ENCODE measurements at places on chromosomes 7 and 10.
A peak's percentile ranks its signal among the peaks of the same experiment; 100 is the strongest.

DNA sequence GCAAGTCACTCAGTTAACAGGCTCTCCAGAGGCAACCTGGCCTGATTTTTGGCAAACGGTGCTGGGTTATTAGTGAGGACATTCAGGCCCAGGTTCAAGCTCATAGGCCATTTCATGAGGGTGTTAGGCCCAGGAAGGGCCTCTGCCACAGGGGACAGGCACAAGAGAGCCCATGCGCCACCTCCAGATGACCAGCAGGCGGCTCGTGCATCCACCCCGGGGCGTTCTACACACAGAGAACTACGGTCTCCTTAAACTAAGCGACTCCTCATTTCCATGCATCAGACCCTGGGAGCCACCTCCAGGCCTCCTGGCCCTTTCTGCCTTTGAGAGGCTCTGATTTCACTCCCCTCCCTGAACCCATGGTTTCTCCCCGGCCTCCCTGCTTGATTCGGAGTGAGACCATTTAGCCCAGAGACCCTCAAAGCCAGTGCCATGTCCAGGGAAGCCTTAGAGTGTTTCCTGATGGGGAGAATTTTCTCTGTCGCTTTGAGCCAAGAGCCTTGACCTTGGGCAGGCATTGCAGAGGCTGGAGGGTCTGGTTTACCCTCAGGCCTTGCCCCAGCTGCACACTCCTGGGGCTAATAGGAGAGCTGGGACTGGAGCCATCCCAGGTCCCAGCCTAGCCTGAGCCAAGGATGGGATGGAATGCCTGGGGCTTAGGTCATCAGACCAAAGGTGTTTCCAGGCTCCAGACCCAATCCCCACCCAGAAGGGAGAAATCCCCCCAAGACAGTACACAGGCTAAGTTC lies 188.0 kb downstream of the GRID1 start:
- DNase-seq = no peak

DNA sequence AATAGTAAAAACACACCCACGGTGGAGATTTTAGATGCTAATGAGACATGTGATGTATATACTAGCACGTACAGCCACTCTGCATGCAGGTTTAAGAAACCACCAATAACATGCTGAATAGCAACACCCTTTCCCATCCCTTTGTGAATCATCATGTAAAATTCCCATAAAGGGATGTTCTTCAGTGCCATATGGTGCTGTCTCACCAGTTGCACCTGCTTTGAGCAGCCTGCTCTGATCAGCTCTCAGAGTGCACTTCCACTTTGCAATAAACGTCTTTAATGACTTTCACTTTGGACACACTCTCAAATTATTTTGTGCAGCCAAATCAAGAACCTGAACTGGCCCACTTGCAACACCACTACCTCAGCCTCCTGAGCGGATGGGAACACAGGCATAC lies 615.0 kb downstream of the ANKRD7 start:
- DNase-seq = no peak

GRCh38 chr7:36379831-36380504 lies 9.7 kb upstream of the ANLN start:
- DNase-seq = no peak

DNA sequence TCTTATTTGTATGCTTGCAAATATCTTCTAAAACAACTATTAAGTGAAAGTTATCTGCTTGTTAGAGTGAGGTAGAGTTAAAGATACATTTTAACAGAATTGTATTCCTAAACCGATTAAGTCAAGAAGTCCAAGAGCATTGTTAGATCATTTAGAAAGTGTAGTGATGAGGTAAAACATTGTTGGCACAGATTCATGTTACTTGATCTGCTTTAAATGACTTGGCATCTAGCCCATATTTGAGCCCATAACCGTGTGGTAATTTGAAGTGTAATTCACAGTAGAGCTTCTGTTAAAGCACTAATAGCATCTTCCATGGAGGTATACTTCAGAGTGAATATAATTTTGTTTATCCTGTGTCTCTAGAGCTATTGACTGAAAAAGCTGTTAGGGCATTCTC lies 62.1 kb downstream of the PTEN start:
- no peak for DNase-seq

GRCh38 chr10:100510533-100511308 lies 8.9 kb downstream of the SEC31B start:
- DNase-seq = no peak

DNA sequence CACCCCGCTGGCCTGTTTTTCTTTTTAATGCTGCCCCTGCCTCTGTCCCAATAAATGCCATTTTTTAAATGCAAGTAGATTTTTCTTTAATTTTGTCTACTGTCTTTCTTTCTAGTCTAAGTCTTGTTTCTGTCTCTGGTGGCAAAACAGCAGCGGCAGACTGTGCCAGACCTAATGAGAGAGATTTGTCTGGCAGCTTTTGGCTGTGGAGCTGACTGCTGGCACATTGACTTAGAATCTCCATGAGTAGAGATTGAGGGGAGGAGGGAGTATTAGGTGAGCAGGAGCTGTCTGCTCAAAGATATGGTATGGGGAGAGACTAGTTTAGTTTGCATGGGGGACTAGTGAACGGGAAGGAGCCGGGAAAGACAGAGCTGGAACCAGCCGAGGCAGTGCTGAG lies 13.0 kb downstream of the VWA2 start:
- DNase-seq = no peak

DNA sequence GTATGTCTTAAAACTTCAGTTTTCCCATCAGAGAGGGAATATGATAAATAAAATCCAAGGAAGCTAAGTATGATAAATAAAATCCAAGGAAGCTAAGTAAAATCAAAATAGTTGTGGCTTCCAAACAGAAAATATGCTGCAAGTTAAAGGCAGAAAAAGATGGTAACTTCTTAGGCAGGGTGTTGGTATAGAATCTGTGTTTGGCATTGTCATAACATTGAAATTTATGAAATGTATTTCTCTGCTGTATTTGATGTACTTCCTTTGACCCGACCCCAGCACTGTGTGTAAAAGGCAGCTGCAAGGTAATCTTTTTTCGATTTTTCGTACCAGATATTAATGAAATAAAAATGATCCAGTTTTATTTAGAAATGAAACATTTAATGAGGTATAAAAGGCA lies 537.2 kb downstream of the TFEC start:
- DNase-seq = no peak

GRCh38 chr7:99562832-99563231 lies 4.4 kb downstream of the ZNF655 start:
- peak; percentile 74 for DNase-seq

DNA sequence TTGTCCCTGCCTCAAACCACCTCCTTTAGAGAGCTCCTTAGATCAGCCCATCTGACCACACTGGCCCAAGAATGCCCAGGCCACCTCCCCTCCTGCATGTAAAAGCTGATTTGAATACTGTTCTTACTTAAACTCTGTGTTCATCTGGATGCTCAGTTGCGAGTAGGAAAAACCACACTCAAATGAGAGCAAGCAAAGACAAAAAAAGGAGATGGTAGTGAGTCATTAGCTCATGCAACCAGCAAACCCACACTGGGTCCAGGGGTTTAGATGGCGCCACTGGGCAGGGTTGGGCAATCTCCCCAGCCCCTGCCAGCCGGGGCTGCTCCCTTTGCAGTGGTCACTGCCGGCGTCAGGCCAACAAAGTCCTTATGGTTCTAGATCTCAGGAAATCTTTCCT lies 32.7 kb downstream of the TSPAN15 start:
- no peak for DNase-seq

DNA sequence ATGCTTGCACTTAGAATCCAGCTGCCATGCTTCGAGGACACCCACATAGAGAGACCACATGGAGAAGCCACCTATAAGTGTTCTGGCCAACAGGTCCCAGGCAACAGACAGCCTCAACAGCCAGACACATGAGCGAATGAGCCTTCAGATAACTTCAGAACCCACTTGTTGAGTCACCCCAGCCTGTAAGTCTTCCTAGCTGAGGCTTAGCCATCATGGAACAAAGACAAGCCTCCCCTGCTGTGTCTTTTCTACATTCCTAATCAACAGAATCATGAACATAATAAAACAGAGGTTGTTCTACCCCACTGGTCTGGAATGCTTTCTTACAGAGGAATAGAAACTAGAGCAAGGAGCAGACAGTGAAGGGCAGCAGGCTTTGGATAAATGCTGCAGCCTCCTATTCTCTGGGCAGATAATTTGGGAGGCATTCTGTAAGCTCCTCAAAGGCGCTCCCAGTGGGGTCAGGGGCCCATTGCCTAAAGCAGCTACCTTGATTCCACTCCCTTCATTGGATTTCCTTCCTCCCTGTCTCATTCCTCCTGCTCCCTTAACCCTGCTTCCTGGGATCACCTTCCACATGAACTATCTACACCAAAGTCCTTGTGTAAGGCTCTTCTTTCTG lies 4.6 kb downstream of the TLL2 start:
- DNase-seq = no peak

GRCh38 chr7:127920787-127921438 lies 110.3 kb downstream of the LRRC4 start:
- DNase-seq = no peak

- no peak for DNase-seq
Measured at GRCh38 chr7:49995681-49996080, 97.4 kb downstream of the ZPBP start.

- no peak for DNase-seq
Measured at GRCh38 chr7:73999664-74000435, 28.1 kb upstream of the ELN start.

DNA sequence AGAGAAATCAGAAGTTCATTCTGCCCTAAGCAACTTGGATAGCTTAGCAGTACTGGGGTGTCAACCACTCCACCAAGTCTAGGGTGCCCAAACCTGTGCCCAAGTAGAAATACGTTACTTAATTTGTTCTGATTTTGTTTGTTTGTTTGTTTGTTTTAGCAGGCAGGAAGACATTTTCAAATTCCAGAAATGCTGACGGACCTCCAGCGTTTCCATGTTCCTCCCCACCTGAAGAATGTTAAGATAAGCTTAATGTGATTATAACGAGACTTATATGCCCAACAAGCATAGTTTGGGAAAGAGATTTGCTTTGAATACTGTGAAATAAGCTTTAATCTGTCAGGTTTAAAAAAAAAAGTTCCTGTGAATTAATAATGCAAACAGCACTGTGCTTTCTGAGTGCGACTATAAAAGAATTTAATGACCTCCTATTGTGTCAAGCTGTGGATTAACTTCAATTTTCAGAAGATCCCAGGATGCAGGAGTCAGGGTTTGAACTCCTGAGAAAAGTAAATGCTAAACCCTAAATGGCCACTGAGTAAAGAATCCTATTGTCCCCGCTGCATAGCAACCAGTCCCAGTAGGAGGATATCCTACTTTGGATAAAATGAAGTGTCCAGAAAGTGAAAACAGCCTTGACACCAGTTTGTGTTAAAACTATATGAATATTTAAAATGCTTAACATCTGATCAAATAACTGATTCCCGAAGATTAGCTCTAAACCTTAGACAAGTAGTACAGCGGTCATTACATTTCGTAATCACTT lies 56.5 kb downstream of the LYZL1 start:
- DNase-seq = no peak

DNA sequence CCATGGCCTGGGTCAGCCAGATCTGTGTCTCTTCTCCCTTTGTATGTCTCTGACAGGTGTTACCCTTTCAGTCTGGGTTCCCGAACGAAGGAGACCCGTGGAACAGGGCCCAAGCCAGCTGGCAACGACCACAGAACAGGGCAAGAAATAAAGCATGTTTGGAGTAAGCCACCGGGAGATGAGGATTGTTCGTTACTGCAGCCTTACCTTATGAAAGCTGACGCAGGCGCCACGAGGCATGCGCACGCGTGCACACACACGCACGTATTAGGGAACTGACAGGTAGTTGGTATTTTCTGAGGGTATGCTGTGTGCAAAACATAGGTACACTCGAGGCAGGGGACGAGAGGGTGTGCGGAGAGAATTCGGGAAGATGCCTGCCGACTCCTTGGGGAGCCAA lies 46.4 kb upstream of the ENO4 start:
- no peak for DNase-seq

DNA sequence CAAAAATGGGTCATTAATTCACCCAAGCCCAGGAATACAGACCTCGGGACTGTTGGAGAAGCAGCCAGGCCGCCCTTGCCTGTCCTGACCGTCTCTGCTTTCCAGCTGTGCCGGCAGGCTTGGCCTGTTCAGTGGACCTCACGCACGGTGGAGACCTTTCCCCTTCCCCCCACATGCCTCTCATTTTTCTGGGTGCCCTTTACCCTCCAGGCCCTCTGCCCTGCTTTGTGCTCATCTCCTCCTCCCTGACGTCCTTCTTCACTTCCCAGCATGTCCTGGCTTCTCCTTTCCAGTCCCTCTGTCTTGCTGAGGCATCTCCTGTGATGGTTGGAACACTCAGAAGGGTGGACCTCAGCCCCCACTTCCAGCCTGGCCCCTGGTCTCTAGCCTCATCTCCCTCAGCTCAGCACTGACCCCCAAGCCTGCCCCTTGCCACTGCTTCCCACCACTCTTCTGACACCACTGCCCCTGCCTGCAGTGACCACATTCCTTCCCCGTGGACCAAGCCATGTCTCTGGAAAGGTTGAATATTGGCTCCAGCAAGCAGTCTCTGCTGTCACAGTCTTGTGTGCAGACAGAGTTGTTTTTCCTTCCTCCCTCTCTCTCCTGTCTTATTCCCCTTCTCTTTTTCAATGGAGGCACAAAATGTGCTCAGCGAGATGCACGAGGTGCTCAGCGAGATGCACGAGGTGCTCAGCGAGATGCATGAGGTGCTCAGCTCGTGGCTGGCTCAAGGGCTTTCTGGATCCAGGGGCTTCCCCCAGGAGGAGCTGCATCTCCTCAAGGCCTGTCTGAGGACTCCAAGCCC lies 14.9 kb downstream of the BAG3 start:
- no peak for DNase-seq

- no peak for DNase-seq
Measured at GRCh38 chr10:77555591-77556212, 81.9 kb downstream of the KCNMA1 start.

GRCh38 chr7:24741679-24742505 lies 15.4 kb downstream of the GSDME start:
- DNase-seq = peak; percentile 95

DNA sequence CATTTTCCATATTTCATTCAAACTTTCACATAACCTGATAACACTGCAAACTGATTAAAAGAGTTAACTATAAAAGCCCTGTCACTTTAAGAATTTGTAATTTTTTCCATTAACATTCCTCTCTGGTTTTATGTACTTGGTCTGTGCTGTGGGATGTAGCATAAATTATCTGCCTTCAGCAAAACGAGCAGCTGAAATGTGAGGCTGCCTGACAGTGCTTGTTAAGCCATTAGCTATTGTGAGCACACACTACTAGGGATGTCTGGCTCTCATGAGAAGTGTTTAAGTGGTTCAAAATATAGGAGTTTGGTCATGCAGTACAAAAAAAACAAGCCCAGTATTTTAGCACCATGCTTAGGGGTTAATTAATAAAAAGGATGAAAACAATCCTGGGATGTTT lies 63.0 kb downstream of the HOXA1 start:
- no peak for DNase-seq

All from RWPE2 (cell line).